ENCODE measurements at places on chromosomes 2 and 18. TPM values are rescaled to one million over a fixed set of nuclear protein-coding genes. Genes with fewer than 3 reads are reported as not detected.

DNA sequence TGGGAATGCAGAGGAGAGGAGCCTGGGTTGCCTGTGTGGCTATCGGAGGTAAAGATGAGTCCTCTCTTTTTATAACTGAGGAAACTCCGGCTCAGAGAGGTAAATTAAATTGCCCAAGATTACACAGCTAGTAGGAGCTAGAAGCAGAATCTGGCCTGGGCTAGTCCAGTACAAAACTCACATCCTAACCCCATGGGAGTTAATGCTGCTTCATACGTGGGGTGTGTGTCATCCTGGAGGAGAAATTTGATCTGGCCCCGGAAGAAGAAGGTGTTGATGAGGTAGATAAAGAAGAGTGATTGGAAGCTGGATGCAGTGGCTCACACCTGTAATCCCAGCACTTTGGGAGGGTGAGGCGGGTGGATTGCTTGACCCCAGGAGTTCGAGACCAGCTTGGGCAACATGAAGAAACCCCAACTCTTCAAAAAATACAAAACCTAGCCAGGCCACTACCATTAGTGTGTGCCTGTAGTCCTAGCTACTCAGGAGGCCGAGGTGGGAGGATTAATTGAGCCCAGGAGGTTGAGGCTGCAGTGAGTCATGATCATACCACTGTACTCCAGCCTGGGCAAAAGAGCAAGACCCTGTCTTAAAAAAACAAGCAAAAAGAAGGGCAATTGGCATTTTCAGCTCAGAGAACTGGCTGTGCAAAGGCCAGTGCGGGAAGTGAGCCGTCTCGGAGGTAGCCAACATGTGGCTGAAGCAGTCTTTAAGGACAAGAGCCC is 33.7 kb downstream of the CTIF start:
- DNase-seq, result no peak
- peaks cover 15% of the 10 kb centered on the region for H3K4me1 ChIP-seq
- H3K36me3 ChIP-seq, result peaks cover 5% of the 10 kb centered on the region
- H3K4me3 ChIP-seq, result no peak overlapping the region

DNA sequence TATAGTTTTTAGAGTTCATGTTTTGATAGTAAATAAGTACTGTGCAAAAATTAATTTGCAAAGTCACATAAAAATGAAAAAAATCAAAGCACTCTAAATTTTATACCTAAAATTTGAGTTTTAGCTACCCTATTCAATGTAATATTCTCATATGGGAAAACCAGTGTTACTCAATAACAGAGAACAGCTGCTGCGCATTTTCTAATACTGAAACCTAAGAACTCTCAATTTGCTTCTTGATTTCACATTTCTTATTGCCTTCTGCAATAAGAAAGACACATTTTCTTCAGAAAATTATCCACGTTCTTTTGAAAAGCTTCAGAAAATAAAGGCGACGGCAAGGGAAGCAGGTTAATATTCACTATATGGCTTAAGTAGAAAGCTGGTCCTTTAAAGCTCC is 199.1 kb upstream of the CCDC150 start:
- no peaks in the 10 kb centered on the region for H3K36me3 ChIP-seq
- H3K27ac ChIP-seq, result no peak overlapping the region
- no peaks in the 10 kb centered on the region for H3K27me3 ChIP-seq
- no peaks in the 10 kb centered on the region for H3K4me1 ChIP-seq

DNA sequence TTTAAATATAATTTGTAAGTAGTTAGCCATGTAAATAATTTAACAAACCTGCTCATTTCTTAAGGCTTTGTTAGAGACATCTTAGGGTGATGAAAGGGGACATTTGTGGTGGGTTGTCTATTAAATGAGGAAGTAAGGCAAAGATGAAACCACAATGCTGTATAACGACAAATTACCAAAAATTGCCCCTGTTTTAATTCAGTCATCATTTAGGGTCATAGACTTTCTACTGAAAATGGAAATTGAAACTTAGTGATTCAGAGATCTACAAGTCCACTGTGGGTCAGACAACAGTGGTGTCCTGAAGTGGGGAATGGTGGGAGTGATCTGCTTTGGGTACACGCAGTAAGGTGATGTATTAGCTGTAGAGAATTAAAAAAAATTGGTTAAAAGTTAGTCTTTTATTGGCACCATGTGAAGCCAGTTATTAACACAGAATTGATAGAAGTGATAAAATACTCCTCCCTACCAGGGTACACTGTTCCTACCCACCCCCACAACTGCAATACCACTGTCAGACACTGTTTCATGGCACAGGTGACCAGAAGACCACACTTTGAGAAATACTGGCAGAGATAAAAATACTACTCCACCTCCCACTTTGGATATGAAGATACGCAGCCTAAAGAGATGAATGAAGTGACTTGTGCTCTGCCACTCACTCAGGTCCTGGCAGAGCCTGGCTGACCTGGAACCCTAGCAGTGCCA is 13.4 kb downstream of the CERS6 start:
- no peak for DNase-seq
- H3K27ac ChIP-seq, result no peak overlapping the region
- H3K4me1 ChIP-seq, result peaks cover 37% of the 10 kb centered on the region
- H3K4me3 ChIP-seq, result no peak overlapping the region
- no peaks in the 10 kb centered on the region for H3K36me3 ChIP-seq

ANKRD12 gene
- total RNA-seq, result 29.3 TPM

GRCh38 chr2:20576598-20577115 is 74.2 kb downstream of the HS1BP3 start:
- H3K27me3 ChIP-seq, result no peaks in the 10 kb centered on the region
- no peaks in the 10 kb centered on the region for H3K36me3 ChIP-seq
- H3K4me1 ChIP-seq, result no peaks in the 10 kb centered on the region
- H3K27ac ChIP-seq, result no peak overlapping the region
- H3K4me3 ChIP-seq, result no peak overlapping the region

DNA sequence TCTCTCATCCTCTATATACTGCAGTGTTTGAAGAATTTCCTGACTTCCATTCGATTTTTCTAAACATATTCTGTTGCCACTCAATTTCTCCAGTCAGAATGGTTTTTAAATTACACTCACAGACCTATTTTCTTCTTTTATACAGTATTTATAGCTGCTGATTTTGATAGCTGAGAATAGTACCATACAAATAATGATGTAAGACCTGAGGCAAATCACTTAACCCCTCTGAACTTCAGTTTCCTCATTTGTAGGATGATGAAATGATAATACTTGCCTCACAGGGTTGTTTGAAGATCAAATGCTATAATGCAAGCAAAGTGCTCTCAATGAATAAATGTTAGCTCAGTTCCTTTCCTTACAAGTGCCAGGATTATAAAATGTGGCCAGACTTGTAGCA is 241.8 kb downstream of the CPS1 start:
- H3K4me1 ChIP-seq, result no peaks in the 10 kb centered on the region
- no peaks in the 10 kb centered on the region for H3K36me3 ChIP-seq
- H3K4me3 ChIP-seq, result no peak overlapping the region
- DNase-seq, result no peak

- H3K4me1 ChIP-seq, result no peaks in the 10 kb centered on the region
- H3K27ac ChIP-seq, result no peak overlapping the region
- DNase-seq, result no peak
- H3K4me3 ChIP-seq, result no peak overlapping the region
Observed at GRCh38 chr2:214865400-214865799, 55.9 kb upstream of the BARD1 start.

HOXD4 gene
- not detected for total RNA-seq

GRCh38 chr2:119004602-119005001 is 62.6 kb downstream of the MARCO start:
- H3K36me3 ChIP-seq, result no peaks in the 10 kb centered on the region
- H3K4me3 ChIP-seq, result no peak overlapping the region

All from endodermal cell (in vitro differentiated cells).